ENCODE measurements at places on chromosomes 12 and 14.

- no peak for DNase-seq
Observed at GRCh38 chr14:86798330-86798729, 1194.7 kb downstream of the GALC start.

DNA sequence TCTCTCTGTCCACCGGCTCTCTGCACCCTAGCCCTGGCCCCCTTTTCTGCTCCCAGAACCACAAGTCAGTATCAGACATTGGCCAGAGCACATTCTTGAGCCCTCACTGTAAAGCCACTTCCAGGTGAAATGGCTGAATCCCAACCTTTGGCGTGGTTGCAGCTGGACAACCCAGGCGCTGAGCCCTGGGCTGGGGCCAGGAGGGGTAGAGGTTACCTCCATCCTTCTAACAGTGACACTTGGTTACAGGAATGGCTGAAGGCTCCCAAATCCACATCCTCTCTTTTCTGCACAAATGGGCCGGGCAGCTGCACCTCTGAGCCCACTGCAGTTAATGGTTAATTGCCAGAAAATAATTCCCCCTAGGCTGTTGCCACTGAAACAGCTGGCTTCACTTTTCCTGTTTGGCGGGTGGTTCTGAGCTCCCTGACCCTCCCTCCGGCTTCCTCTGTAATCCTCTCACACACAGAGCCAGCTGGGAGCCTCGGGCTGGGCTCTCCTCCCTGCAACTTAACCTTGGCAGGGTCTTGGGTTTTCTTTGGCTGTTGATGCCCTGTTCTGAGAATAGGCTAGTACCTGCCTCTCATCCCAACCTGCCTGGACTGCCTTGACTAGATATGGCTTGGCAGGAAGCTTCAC lies 44.1 kb downstream of the TSPAN11 start:
- DNase-seq = no peak

- no peak for DNase-seq
Observed at GRCh38 chr12:57740656-57741412, 2.3 kb upstream of the AGAP2 start.

DNA sequence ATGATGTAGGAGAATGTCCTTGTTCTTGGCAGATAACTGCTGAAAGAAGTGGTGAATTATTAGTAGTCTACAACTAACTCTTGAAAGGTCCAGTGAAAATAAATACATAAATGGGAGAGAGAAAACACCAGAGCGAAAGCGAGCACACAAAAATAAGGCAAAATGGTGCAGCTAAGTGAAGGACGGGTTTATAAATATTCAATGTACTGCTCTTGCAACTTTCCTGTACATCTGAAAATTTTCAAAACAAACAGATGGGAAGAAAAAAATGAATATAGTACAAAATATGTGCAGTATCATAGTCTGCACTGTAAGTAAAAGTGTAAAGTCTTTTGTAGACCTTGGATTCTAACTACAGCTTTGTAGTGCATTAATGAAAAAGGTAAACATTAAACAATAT lies 1.3 kb downstream of the MOK start:
- no peak for DNase-seq

DNA sequence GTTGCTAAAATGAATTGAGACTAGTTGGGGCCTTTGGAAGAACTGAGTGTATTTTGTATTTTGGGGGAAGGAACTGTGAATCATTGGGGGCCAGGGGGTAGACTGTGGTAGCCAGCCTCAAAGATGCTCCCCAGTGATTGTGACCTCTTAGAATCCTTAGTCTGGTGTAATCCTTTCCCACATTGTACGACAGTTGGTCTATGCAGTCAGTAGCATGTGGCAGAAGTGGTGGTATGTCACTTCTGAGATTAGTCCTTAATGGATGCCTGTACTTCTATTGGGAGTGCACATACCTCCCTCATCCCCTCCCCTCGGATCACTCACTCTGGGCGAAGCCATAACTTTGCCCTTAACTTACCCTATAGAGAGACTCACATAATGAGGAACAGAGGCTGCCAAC lies 48.0 kb downstream of the USP15 start:
- no peak for DNase-seq

GRCh38 chr12:110355073-110355472 lies 48.4 kb downstream of the ANAPC7 start:
- no peak for DNase-seq

DNA sequence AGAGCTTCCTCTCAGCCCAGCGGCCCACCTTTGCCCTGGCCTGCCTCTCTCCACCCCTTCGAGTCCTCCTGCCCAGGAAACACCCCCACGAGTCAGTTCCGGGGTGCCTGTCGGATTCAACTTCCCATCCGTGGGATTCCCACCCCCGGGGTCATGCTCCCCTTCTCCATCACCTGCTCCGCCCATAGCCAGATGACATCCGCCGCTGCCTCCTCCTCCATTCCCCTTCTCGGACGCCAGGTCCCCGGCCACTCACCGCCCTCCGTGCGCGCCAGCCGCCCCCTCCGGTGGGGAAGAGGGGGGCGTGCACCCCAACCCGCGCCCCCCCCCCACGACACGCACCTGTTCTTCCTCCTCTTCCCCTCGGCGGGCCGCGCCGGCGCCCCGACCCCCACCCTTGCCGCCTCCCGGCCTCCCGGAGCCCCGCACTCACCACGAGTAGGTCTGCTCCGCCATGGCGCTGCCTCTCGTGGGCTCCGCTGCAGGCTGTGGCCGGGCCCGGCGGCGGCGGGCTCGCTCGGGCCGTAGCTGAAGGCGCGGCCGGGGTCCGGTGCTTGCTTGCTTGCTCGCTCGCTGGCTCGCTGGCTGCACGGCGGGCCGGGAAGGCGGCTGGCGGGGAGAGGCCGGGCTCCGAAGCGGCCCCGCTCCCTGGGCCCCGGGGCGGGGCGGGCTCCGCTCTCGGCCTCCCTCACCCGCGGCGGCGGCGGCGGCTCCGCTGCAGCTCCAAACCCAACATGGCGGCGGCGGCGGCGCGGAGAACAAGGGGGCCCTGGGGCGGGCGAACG lies 554 bp downstream of the SPPL3 start:
- peak; percentile 51 for DNase-seq

DNA sequence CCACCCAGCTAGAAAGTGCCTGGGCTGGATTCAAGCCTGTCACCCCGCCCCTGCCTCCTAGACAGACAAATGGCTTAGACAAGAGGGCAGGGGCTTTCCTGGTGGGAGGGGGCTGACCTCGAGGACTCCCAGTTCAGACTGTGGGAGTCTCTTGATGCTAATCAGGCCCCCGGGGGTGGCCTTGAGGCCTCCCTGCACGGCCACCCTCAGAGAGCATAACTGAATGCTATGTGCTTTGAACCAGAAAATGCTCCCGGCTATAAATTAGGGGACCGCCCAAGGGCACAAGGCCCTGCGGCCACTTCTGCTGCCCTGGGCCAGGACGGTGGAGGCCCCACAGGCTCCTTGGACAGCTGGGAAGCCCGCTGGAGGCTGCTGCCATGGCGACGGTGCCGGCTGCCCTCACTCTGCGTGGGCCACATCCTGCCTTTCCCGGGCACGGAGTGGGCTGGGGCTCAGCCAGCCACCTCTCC lies 111.0 kb upstream of the NCOR2 start:
- no peak for DNase-seq

DNA sequence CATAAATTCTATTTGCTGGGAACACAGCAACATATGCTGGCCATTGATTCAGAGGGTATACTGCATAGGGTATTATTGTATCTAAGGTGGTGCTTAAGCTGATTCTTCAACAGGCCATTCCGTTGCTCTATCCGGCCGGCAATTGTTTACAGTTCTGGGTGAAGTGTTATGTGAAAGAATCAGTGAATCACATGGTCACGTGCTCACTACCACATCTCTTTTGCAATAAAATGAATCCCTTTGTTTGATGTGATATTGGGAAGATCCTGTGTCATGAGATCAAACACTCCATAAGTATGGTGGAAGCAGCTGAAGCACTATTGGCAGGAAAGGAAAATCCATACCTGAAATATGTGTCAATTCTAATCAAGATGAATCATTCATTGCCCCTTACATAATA lies 7.6 kb upstream of the USP15 start:
- no peak for DNase-seq

GRCh38 chr14:50060871-50061663 lies 55.3 kb downstream of the VCPKMT start:
- peak; percentile 42 for DNase-seq

GRCh38 chr12:51891843-51892242 lies 3.9 kb downstream of the ANKRD33 start:
- no peak for DNase-seq

- DNase-seq = no peak
Observed at GRCh38 chr14:95233702-95234241, 76.4 kb upstream of the DICER1 start.

GRCh38 chr14:22448905-22449599 lies 140.0 kb downstream of the DAD1 start:
- DNase-seq = no peak

GRCh38 chr14:66403183-66403582 lies 83.0 kb upstream of the CCDC196 start:
- DNase-seq = no peak

DNA sequence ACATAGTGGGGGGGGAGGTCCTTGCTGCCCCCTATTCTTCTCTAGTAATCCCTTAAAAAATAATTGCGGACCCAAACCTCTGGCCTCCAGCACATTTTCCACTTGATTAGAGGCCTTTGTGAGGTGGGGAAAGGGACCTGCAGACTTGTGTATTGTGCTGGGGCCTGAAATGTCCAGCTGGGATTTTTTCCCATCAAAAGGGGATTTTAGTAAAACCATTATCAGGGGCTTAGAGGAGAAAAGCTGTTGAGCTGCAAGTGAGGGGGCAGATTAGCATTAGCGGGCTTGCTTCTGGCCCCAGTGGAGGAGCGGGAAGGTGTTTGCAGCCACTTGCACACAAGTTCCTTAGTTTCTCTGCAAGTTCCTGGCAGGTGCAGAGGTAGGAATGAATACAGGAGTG lies 13.9 kb downstream of the FBXL14 start:
- peak; percentile 56 for DNase-seq

GRCh38 chr12:2187195-2187945 lies 134.6 kb downstream of the CACNA1C start:
- no peak for DNase-seq

- no peak for DNase-seq
Observed at GRCh38 chr14:70289138-70289537, 70.3 kb downstream of the COX16 start.

- DNase-seq = no peak
Observed at GRCh38 chr12:92041742-92042141, 103.9 kb downstream of the BTG1 start.

GRCh38 chr12:89247541-89247942 lies 104.8 kb downstream of the DUSP6 start:
- DNase-seq = no peak

GRCh38 chr12:104109446-104110271 lies 28.4 kb downstream of the NFYB start:
- DNase-seq = no peak

GRCh38 chr12:49796606-49797448 lies 31.4 kb downstream of the NCKAP5L start:
- DNase-seq = no peak

- peak; percentile 49 for DNase-seq
Observed at GRCh38 chr12:55847603-55848291, 5.0 kb upstream of the MMP19 start.
